ENCODE measurements at places on chromosomes 7 and 10.

DNA sequence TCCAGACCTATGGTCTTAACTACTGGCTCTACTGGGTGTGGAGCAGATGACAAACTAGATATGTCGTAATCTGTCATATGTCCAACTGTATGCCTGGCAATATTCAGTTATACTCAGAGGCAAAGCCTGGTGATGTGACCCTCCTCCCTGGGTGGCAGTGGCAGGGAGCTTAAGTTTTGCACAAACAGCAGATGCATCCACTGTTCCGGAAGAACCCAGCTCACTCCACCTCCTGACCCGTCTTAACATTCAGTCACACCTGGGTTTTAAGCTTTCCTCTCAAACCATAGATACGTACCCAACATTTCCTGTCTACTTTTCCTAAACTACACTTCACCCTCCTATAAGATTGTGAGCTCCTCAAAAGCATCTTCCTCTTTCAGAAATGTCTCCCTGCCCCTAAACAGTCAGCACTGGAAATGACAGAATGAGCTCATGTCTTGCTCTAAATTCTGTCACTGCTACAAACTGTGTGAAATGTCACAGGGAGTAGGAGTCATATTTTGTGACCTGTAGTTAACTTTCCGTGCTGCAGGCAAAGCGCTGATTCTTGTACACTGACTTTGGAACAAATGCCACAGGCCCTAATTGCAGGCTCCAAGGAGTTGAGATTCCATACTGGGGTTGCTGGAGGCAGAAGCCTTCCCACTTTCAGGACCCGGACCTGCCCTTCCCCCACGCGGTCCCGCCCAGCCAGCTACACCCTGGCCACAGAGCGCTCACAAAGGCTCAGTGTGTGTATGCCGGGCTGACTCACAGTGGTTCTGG lies 23.9 kb downstream of the SCD start:
- DNase-seq, result no peak

GRCh38 chr10:30897547-30897946 lies 134.1 kb downstream of the ZNF438 start:
- DNase-seq, result no peak

DNA sequence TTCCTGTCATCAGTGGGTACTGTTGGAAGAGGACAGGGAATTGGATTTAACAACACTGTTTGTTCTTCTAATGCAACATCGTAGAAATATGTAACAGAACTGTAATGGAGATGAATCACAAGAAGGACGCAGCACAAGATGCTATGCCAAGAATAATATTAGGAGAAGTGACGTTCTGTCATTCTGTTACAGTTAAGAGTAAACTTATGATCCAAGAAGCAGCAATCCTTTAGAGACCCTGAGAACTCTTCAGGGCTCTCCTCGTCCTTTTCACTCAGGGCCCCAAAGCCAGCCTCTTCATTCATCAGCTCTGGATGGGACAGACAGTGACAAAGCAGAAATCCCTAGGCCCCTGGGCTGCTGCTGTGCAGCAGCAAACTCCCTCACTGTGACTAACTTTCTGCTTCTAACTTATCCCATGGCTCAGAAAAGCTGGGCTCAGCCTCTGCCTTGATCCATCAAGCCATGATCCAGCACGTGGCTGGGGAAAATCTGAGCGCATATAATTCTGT lies 8.7 kb upstream of the IL6 start:
- peak; percentile 76 for DNase-seq

GRCh38 chr10:130809761-130810515 lies 501.6 kb downstream of the TCERG1L start:
- no peak for DNase-seq

DNA sequence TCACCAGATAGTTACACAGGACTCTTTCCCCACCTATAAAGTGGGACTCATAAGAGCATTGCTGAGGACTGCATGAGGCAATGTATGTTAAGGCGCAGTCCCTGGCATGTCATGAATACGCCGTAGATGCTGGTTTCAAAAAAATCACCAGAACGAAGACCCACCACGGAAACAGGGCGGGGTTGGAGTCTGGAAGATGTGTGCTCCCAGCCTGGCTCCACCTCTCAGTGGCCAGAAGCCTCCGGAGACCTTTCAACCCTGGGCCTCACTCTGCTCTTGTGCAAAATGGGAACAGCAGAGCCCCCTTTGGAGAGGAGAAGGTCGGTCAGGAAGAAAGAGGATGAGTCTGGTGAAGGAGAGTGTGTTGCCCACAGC lies 12.4 kb upstream of the ZMIZ1 start:
- no peak for DNase-seq

DNA sequence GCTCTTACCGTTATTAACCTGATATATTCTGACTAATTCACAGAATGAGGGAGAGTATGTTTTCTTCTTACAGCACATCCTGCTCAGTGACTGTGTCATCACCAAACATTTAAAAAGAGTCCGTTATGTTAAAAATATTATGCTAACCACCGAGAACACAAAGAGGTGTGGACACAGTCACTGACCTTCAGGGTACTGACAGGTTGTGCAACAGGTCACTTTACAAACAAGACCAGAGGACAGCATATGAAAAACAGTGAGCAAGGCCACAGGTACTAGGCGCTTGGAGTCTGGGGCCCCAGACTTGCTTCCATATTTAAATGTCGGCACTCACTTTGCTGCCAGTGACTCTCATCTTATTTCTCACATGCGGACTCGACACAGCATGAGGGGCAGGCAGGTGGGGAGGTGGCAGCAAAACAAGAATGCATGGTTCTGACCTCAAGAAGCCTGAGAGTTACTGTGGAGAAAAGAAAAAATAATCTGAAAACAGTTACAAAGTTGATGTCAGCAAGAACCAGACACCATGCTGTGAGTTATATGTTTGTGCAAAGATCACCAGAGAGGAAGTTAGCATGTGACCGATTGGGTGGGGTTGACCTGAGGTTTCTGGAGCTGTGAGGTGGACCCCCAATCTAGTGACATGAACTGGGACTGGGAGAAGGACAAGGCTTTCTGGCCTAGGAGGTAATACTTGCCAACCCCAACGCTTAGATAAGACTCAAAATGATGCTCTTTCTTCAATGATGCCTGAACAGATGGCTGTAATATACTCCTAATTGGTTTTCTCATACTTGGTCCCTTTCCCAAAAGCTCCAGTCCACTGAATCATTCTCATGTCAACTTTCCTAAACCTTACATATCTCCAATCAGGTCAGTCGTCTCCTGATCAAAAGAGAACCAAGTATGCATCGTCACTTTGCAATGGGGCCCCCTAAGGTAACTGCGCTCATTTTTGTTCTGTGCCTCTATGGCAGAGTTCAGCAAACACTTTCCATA lies 102.4 kb downstream of the HIPK2 start:
- peak; percentile 86 for DNase-seq

GRCh38 chr7:106844279-106844997 lies 20.6 kb upstream of the PIK3CG start:
- no peak for DNase-seq

DNA sequence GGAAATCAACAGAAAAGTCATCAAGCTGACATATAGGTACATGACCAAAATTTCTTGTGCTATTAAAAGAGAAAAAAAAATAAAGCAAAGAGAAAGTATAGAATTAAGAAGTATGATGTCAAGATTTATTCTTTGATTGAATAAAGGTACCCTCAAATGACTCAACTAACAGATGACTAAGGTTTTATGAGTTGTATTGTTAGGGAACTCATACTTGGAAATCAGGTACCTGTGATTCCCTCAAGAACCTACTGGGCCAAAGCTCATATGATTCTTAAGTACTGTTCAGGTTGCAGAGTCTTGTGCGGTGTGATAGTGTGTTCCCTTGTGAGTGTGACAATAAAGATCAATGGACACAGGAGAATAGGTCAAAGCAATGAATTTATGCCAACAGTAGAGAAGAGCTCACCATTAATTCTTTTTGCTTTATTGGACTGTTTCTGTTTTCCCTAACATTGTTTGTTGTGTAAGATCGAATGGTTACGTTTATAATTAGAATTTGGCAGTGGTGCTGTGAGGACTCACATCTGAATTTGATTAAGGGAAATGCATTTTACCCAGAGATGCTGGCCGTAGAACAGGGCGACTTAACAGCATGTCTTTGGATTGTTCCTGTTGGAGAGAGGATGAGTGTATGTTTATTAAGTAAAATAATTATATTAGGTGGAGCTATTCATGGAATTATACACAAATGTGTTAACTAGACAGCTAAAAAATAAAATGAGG lies 293.2 kb upstream of the SEMA3D start:
- DNase-seq, result no peak

DNA sequence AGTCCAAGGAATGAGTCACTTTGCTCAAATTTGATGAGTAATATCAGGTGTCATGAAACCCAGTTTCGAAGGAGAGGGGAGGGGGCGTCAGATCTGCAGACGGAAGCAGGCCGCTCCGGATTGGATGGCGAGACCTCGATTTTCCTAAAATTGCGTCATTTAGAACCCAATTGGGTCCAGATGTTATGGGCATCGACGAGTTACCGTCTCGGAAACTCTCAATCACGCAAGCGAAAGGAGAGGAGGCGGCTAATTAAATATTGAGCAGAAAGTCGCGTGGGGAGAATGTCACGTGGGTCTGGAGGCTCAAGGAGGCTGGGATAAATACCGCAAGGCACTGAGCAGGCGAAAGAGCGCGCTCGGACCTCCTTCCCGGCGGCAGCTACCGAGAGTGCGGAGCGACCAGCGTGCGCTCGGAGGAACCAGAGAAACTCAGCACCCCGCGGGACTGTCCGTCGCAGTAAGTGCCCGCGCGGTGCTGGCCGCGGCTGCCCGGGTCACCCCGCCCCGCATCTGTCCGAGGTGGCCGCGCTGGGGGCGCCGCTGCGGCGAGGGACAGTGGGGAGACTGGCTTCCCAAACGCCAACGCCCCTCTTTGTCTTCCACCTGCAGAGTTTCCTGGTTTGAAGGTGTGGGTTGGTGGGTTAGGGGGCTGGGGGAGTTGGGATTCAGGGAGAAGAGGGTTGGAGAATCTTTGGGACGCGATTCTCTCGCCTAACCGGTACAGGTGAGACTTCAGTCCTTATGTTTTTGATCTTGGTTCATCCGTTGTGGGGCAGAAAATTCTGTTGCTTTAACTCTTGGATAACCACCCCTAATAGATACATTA lies at the start of gene TAC1:
TSS of gene TAC1 (plus strand) at position 351 of the 829 bp plus-strand sequence. CDS start 527 bp downstream, outside the sequence.
- DNase-seq, result no peak

DNA sequence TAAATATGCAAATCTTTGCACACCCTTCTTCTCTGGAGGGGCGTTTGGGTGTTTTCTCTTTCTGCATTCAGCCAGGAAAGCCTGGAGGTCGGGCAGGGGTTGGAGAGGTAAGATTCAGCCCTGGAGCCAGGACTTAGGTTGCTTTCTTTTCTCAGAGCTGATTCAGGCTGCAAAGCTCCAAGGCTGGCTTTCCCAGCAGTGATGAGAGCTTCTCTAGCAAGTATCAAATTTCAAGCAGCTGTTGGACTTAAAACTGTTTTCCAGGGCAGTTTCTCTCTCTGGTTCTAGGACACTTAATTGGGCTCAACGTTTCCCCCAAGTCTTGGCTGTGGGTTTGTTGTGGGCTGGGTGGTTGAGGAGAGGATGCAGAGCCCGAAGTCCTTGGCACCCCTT lies 608 bp downstream of the AKR1B10 start:
- DNase-seq, result no peak

DNA sequence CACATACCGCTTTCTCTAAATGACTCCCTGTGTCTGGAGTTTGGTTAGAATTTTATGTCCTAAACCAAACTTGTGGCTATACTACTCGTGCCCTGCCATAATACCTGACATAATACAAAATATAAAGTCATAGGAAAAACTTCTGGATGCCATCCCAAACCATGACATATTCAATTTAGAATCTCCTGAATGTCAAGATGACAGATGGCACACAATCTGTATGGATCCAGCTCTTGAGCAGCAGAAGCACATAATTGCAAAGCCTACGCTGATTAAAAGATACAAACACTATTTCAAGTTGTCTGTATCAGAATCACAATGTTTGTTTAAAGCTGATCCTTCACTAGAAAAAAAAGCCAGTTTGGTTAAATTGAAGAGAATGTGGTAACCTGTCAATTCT lies 22.4 kb upstream of the CDC14C start:
- no peak for DNase-seq

GRCh38 chr7:24255139-24255538 lies 28.9 kb upstream of the NPY start:
- no peak for DNase-seq

GRCh38 chr7:1649751-1650326 lies 20.2 kb upstream of the ELFN1 start:
- DNase-seq, result no peak

DNA sequence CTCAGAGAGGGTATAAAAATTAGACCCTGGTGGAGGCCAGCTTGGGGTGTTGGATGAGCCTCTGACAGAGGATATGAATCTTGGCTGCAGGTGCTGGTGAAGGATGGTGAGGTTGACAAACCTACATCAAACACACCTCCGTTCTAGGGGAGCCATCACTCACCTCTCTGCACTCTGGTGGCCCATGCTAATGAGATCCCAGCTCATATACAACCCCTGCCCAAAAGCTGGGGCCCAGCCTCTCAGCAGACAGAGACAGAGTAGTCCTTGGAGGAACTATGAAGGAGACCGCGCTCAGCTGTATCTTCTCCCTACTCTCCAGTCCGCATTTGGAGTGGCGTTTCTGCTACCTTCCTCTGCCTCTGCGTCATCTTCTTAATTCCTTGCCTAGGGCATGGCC lies 83.1 kb upstream of the SORCS3 start:
- no peak for DNase-seq

DNA sequence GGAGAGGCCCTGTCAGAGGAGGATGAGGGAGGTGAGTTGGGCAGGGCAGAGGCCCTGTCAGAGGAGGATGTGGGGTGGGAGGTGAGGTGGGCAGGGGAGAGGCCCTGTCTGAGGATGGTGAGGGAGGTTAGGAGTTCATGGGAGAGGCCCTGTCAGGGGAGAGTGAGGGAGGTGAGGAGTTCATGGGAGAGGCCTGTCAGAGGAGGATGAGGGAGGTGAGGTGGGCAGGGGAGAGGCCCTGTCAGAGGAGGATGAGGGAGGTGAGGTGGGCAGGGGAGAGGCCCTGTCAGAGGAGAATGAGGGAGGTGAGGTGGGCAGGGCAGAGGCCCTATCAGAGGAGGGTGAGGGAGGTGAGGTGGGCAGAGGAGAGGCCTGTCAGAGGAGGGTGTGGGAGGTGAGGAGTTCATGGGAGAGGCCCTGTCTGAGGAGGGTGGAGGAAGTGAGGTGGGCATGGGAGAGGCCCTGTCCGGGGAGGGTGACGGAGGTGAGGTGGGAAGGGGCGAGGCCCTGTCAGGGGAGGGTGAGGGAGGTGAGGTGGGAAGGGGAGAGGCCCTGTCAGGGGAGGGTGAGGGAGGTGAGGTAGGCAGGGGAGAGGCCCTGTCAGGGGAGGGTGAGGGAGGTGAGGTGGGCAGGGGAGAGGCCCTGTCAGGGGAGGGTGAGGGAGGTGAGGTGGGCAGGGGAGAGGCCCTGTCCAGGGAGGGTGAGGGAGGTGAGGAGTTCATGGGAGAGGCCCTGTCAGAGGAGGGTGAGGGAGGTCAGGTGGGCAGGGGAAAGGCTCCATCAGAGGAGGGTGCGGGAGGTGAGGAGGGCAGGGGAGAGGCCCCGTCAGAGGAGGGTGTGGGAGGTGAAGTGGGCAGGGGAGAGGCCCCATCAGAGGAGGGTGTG lies 73.7 kb downstream of the INPP5A start:
- DNase-seq, result no peak
